ENCODE measurements at places on chromosomes 7 and 10.

DNA sequence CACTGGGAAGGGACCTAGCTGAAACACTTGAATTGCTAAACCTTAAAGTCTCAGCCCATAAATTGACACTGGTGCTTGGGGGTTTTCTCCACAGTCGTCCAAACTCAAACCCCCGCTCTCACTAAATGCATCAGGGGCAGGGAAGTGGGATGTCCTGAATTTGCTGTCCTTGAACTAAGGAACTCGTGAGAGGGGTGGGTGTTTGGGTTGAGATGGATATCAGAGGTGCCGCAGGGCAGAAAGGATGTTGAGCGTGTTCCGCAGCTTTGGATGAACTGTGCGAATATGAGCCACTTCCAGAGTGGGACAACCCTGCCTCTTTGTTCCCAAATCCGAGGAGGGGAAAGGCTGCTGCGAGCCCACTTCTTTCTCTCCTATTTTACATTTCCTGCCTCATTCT is 90.3 kb upstream of the LYZL2 start:
- DNase-seq: no peak

DNA sequence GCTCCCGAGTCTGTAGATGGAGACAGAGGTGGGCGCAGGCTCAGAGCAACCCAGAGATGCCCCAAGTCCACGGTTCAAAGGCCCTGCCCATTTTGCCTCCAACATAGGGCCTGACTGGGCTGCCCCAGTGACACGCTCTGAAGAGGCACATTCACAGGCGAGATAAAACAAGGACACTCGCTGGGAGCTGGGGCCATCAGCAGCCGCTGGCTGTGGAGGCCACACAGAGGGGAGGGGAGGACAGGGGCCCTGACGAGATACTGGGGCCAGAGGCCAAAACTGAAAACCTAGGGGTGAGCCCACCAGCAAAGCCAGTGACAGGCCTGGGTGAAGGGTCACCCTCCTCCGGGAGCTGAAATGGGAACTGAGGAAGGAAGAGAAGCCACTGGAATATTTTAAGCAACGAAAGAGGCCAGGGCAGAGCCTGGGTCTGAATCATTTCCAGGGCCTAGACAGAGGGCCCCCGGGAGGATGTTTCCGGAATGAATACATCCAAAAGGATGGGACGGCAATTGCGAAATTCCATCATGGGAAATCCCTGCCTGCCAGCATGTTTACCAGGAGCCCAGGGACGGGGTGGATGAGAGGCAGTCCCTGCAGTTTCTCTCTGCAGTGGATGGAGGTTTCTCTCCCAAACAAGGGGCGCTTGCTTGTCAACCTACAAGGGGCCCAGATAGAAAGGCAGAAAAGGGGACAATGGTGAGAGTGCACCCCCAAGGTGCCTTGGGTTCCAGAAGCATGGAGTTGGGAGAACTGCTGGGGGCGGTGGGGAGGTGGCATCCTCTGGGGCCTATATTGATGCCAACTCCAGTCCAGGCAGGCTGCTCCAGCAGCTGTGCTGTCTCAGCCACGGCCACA is 29.0 kb upstream of the HSPA12A start:
- DNase-seq: no peak

GRCh38 chr10:12488626-12489025 is 139.3 kb downstream of the CAMK1D start:
- DNase-seq: no peak

DNA sequence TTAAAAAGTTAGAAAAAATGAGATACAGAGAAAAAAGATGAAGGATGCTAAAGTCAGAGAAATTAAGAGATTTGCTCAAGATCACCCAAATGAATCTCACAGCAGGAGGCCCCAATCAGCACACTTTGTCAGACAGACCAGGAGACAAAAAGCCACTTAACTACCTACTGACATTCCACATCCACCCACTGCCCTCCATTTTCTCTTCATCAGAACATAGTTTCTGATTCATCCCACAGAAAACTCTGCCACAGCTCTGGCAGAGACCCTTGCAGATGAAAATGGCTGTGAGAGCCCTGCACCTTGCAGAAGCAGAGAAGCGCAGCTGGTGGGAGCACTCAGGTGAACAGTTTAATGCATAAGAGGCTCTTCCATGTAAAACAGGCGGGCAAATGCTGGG is 26.6 kb downstream of the DGKI start:
- DNase-seq: no peak

- DNase-seq: no peak
These were observed 61.0 kb downstream of the CFAP46 start for GRCh38 chr10:132881186-132881920.

DNA sequence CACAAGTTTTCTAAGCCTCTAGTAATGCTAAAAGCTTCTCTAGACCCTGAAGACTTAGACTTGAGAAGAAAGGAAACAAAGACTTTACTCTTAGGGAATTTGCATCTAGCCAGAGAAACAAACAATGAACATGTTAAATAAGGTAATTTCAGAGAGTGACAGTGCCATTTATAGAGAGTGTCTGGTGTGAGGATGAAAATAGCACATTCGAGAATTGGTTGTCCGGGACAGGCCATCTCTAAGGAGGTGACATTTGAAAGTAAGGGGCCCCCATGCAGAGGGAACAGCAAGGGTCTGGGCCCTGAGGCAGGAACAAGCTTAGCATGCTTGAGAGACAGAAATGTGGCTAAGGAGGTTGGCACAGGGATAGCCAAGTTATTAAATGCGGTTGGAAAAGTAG is 48.1 kb downstream of the ADAM22 start:
- DNase-seq: no peak

GRCh38 chr7:158754746-158755444 is 50.3 kb upstream of the NCAPG2 start:
- DNase-seq: peak; percentile 10

GRCh38 chr7:143896667-143897066 is 5.3 kb downstream of the TCAF1 start:
- no peak for DNase-seq

GRCh38 chr7:91396-92175 is 100.8 kb upstream of the FAM20C start:
- no peak for DNase-seq

GRCh38 chr10:117537904-117538524 is 4.5 kb upstream of the EMX2 start:
- DNase-seq: no peak

GRCh38 chr7:11592699-11593098 is 239.3 kb downstream of the THSD7A start:
- no peak for DNase-seq

GRCh38 chr7:114979803-114980507 is 58.1 kb downstream of the MDFIC start:
- DNase-seq: no peak

- no peak for DNase-seq
These were observed 173.7 kb upstream of the KAT6B start for GRCh38 chr10:74652664-74653063.

- DNase-seq: no peak
These were observed 9.2 kb downstream of the MKI67 start for GRCh38 chr10:128116851-128117615.

DNA sequence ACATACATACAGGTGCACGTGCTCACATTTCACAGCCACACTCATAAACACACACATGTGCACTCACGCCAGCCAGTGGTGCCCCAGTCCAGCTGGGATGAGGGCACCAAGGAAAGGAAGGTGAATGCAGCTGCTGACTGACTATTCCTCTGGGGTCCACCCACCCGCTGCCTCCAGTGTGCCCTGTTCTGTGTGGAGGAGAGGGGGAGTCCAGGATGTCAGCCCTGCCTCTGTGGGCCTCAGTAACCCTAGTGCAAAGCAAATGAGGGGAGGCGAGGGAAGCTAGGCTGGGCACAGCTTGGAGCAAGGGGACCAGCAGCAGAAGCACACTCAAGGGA is 57.6 kb downstream of the YKT6 start:
- DNase-seq: no peak

DNA sequence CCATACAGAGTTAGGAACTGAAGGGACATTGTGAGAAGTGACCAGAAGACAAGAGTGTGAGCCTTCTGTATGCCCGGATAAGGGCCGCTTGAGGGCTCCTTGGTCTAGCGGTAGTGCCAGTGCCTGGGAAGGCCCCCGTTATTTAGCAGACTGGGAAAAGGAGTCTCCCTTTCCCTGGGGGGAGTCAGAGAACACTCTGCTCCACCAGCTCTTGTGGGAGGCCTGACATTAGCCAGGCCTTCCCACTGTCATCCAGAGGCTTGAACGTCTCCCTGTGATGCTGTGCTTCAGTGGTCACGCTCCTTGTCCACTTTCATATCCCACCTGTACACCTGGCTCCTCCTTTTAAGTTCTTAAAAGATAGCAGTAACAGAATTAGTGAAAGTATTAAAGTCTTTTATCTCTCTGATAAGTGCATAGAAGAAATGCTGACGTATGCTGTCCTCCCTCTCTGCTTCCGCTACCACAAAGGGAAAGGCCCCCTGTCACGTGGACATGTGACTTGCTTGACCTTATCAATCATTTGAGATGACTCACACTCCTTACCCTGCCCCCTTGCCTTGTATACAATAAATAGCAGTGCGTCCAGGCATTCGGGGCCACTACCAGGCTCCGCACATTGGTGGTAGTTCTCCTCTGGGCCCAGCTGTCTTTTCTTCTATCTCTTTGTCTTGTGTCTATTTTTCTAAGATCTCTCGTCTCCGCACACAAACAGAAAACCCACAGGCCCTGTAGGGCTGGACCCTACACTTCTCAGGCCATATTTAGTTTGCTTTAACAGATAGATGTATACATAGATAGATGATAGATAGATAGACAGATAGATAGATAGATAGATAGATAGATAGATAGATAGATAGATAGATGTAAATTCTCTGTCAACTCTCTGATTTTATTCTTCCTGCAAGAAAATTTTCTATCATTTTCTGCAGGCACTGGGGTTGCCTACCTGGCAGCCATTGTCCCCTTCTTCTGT is 131.5 kb upstream of the JCAD start:
- DNase-seq: no peak

GRCh38 chr7:7582596-7582995 is 15.9 kb downstream of the MIOS start:
- no peak for DNase-seq

GRCh38 chr7:137881607-137882260 is 35.0 kb upstream of the DGKI start:
- no peak for DNase-seq

DNA sequence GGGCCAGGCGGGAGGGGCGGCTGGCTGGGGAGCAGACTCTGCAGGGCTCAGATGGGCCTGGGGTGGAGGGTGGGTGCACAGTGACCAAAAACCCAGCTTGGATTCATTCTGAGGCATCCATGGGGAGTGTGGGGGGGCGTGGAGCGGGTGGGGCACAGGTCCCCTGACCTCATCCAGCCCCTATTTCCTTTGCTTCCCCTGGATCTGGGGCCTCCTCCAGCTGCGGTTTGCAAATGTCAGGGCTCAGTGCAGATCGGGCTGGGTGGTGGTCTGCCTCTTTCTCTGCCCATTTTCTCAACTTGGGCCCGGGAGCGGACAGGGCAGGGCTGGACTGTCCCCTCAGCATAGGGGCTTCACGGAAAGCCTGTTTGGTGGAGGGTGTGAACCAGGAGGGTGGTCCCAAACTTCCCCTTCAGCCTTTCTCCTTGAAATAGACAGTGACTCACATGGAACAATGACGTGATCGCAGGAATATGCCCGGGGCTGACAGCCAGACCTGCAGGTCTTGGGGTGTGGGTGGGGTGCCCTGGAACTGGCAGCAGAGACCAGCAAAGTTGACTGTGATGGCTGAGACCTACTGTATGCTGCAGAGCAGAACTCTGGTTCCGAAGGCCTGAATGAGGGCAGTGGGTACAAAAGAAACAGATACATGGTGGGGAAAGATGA is 72.9 kb upstream of the PODXL start:
- no peak for DNase-seq

- DNase-seq: peak; percentile 83
These were observed 27.8 kb downstream of the RBM20 start for GRCh38 chr10:110671788-110672579.

DNA sequence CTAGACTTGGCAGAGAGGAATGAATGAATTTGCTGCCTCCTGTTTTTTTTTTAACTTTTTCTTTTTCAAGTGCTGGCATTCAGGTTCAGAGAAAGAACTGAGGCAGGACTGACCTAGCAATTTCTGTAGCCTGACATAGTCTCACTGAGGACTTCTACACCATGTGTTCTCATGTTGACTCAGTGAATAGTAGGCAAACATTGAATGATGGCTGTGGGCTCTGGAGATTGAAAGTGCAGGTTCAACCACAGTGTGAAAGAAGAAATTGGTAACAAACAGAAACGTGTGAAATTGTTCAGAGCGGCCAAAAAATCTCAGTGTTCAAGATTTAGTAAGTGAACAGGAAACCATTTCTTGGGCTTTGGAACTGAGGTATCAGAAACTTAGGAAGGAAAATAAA is 322.4 kb upstream of the GHITM start:
- no peak for DNase-seq

- no peak for DNase-seq
These were observed 9.2 kb downstream of the GPER1 start for GRCh38 chr7:1097120-1097504.

DNA sequence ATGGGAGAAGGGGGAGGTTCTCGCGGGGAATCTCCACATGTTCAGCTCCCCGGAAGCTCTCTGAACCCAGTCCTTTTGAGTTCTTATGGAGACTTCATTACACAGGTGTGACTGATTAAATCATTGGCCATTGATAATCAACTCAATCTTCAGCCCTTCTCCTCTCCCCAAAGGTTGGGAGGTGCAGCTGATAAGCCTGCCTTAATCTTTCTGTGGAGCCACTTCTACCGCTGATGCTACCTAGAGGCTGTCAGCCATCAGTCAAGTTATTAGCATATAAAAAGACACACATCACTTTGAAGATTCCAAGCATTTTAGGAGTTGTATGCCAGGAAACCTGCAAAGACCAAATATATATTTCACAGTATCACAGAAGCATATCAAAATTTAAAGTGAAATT is 91.7 kb downstream of the MARCHF5 start:
- no peak for DNase-seq

- DNase-seq: no peak
These were observed 671.7 kb downstream of the GATA3 start for GRCh38 chr10:8726084-8726778.

GRCh38 chr10:109174526-109174925 is 748.8 kb downstream of the XPNPEP1 start:
- DNase-seq: no peak

- peak; percentile 43 for DNase-seq
These were observed 27.0 kb downstream of the PDLIM1 start for GRCh38 chr10:95263864-95264226.

DNA sequence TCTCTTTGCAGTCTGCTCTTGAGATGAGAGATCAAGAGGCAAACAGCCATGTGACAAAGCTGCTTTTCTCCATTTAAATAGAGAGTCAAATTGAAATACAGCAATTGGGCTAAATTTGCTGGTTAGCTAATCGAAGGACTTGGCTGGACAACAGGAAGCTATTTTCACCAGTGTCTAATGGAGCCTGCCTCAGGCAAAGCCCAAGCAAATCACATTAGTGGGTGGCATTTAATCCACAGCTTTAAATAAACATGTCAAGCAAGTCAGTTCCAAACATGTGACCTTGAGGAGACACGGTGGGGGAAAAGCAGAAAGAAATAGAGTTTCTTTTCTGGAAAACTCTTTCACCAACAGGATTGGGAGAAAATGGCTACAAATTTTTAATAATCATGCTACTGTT is 180.5 kb upstream of the AOAH start:
- no peak for DNase-seq

All from H1 (cell line).